ENCODE measurements at places on chromosomes 3 and 15.

DNA sequence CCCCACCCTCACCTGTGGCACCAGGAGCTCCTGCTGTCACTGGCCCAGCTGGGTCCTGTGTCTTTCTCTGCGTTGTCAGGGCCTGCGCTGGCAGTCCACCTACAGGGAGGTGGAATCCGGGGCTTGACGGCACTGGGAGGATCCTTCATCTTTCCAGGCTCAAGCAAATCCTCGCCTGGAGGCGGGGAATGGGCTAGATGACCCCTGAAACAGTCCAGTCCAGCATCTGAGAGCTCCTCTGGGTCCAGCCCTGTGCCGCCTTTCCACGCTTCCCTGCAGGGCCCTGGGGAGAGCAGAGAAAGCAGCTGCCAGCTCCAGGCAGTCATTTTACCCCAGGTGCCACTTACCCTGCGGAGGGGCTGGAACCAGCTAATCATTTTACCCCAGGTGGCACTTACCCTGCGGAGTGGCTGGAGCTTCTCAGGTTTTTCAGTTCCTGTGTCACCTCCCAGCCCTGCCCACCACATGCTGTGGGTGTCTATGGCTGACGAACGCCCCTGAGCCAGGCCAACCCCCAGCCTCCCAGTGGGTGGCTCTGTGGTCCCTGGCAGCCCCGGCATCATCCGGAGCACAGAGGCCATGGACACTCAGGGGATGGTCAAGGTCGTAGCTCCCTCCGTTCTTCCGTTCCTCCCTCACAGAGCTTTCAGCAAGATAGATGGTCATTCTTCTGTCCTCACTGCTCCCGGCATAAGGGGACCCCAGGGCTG, 17.9 kb upstream of the ADIPOQ start:
- DNase-seq: no peak

DNA sequence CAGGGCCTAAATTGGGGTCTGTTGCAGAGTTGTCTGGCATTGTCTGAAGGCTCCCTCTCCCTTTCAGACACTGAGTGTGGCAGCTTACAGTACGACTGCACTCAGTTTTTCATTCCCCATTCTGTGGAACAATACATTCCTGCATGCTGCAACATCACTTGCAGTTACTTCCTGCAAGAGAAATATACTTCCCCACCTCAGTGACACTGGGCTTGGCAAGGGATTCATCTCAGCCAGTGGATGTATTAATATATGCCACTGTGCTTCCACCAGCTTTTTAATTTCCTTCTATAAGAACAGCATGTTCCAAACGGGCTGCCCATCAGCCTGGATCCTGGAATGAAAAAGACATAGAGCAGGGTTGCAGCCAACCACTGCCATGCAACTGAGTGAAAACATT, 23.1 kb downstream of the B3GALNT1 start:
- DNase-seq: no peak

- DNase-seq: no peak
Measured at GRCh38 chr3:112718967-112719366, 78.0 kb upstream of the CCDC80 start.

DNA sequence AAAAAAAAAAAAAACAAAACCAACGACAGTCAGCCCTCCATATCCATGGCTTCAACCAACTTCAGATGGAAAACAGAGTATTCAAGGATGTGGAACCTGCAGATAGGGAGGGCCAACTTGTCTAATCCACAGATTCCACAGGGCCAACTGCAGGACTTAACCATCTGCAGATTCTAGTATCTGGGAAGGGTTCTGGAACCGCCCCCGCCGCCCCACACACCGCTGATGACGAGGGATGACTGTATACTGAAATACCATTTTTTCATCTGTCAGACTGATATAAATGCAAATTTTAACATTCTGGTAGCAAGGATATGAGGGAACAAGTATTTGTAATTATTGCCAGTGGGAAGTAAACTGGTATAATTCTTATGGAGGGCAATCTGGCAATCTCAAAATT, 29.5 kb downstream of the ADPGK start:
- DNase-seq: no peak

All from stimulated activated CD4-positive, alpha-beta T cell treated with anti-CD3 and anti-CD28 coated beads, Interleukin-1b, Interleukin-23, amount 100 ng/mL, for 1 hour (primary cell).